ENCODE measurements at places on chromosomes 2 and 18. TPM values are rescaled to one million over a fixed set of nuclear protein-coding genes. Genes with fewer than 3 reads are reported as not detected.

The TFCP2L1 gene
- total RNA-seq = 1.0 TPM

The EFHD1 gene
- 3.0 TPM for total RNA-seq

DNA sequence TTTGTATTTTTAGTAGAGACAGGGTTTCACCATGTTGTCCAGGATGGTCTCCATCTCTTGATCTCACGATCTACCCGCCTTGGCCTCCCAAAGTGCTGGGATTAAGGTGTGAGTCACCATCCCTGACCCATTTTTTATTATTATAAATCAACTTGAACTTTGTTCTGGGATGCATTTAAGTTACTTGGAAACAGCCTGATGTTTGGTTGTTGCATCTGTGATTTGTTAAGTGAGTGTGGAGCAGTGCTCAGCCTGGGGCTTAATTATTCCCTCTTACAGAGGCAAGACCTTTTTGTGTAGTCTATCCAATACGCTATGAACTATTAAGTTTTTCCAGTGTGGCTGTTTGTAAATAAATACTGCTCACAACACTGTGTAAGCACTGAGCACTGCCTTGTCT, 32.6 kb downstream of the MTA3 start:
- H3K4me3 ChIP-seq = no peak overlapping the region
- no peaks in the 10 kb centered on the region for H3K36me3 ChIP-seq
- no peak for DNase-seq

DNA sequence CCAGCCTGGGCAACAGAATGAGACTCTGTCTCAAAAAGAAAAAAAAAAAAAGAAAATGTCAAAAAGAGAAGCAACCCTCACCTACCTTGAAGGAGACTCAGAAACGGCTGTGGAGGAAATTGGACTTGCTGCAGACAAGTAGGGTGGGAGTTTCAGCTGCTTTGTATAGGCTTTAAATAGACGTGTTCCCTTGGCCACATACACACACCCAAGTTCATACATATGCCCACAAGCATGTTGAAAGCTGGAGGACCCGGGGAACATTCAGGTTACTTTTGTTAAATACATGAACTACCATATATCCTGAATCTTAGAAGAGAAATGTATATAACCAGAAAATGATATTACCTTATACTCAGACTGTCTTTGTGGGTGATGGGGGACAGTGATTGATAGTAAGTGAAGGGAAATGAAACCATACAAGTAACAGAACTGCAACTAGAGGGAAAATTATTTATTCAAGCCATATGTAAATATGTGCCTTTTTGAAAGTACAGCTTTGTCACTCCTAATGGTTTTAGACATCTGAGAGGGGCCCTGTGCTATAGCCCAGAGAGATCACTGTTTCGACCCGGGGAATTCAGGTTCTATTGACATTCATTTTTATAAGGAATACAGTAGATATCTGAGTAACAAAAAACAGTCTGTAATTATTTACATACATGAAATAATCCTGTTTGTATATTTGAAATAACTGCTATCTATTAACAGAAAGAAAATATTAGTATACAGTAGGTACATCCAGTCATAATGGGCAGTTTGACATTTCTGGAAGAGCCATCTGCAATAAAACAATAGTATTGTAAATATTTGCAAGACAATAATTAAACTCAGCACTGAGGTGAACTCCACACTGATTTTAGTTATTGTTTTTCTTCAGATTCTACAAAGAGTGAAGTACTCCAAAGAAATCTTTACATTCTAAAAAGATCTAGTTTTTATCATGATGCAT, 48.0 kb upstream of the TGIF1 start:
- no peak for DNase-seq
- H3K36me3 ChIP-seq = no peaks in the 10 kb centered on the region
- H3K4me3 ChIP-seq = no peak overlapping the region
- H3K4me1 ChIP-seq = peaks cover 12% of the 10 kb centered on the region

- H3K4me1 ChIP-seq = no peaks in the 10 kb centered on the region
- H3K4me3 ChIP-seq = no peak overlapping the region
- no peak overlapping the region for H3K27ac ChIP-seq
- no peaks in the 10 kb centered on the region for H3K36me3 ChIP-seq
- DNase-seq = no peak
These were observed 168.9 kb upstream of the SERPINE2 start for GRCh38 chr2:224208007-224208406.

- H3K36me3 ChIP-seq = no peaks in the 10 kb centered on the region
- DNase-seq = no peak
- H3K4me1 ChIP-seq = no peaks in the 10 kb centered on the region
- no peaks in the 10 kb centered on the region for H3K27me3 ChIP-seq
- no peak overlapping the region for H3K27ac ChIP-seq
- no peak overlapping the region for H3K4me3 ChIP-seq
These were observed 416.6 kb downstream of the RAD51AP2 start for GRCh38 chr2:17101596-17101995.

GRCh38 chr2:106956416-106956815, 70.4 kb upstream of the ST6GAL2 start:
- no peak for DNase-seq
- H3K36me3 ChIP-seq = no peaks in the 10 kb centered on the region
- no peaks in the 10 kb centered on the region for H3K4me1 ChIP-seq
- no peak overlapping the region for H3K4me3 ChIP-seq
- H3K27me3 ChIP-seq = no peaks in the 10 kb centered on the region

GRCh38 chr2:134623796-134624195, 95.0 kb downstream of the TMEM163 start:
- no peaks in the 10 kb centered on the region for H3K4me1 ChIP-seq
- no peaks in the 10 kb centered on the region for H3K36me3 ChIP-seq
- DNase-seq = no peak

GRCh38 chr18:55372209-55372608, 215.8 kb downstream of the TCF4 start:
- DNase-seq = no peak
- H3K36me3 ChIP-seq = no peaks in the 10 kb centered on the region
- H3K4me3 ChIP-seq = no peak overlapping the region
- no peaks in the 10 kb centered on the region for H3K27me3 ChIP-seq
- H3K4me1 ChIP-seq = no peaks in the 10 kb centered on the region

DNA sequence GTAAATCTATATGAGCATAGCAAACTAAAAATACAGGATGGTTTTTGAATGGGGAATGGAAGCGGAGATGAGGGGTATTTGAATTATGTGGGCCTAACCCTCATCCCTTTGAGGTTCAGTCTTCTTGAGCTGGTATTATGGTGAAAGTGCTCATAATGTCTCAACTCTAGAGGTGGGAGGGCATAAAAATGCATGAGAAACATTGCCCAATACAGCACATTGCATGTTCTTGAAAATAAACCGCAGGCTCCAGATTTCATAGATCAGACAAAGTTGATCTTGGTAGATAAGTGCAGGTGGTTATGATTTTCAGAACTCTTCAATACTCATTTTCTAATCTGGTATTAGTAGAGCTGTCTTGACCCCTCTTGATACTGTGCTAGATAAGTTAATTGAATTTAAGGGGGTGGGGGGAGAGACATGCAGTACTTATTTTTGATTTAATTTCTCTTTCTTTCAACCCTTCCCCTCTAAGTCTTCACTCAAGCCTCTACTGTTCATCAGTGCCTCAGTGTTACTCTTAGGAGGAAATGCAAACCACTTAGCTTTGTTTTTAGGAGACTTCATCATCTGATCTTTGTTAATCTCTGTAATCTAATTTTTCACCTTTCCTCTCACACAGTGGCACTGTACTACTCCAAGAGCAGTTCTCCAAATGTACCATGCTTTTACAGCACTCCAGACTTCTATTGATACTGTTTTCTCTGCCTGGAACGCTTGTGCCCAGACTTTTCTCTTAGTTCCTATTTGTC, 22.2 kb downstream of the XRCC5 start:
- H3K36me3 ChIP-seq = peaks cover 94% of the 10 kb centered on the region
- no peak for DNase-seq
- no peak overlapping the region for H3K4me3 ChIP-seq
- no peaks in the 10 kb centered on the region for H3K27me3 ChIP-seq
- H3K4me1 ChIP-seq = peaks cover 14% of the 10 kb centered on the region

GRCh38 chr2:237967463-237967951, 693 bp downstream of the UBE2F start:
- H3K4me3 ChIP-seq = peak overlapping the region; percentile 76
- H3K36me3 ChIP-seq = no peaks in the 10 kb centered on the region
- H3K27ac ChIP-seq = peak overlapping the region; percentile 51
- H3K27me3 ChIP-seq = no peaks in the 10 kb centered on the region
- peaks cover 48% of the 10 kb centered on the region for H3K4me1 ChIP-seq

GRCh38 chr2:65532937-65533336, 100.5 kb upstream of the SPRED2 start:
- no peaks in the 10 kb centered on the region for H3K4me1 ChIP-seq
- no peak for DNase-seq
- no peak overlapping the region for H3K4me3 ChIP-seq
- no peak overlapping the region for H3K27ac ChIP-seq
- H3K36me3 ChIP-seq = no peaks in the 10 kb centered on the region

GRCh38 chr2:85063981-85064599, 69.1 kb upstream of the TCF7L1 start:
- no peak overlapping the region for H3K4me3 ChIP-seq
- no peak for DNase-seq
- no peaks in the 10 kb centered on the region for H3K36me3 ChIP-seq
- peaks cover 4% of the 10 kb centered on the region for H3K4me1 ChIP-seq
- H3K27me3 ChIP-seq = peaks cover 30% of the 10 kb centered on the region

Data from T-cell (primary cell).